ENCODE measurements at places on chromosomes 2 and 18.

- no peak for DNase-seq
These were observed 248.2 kb downstream of the PHLPP1 start for GRCh38 chr18:62963507-62963906.

- peak; percentile 5 for DNase-seq
These were observed 496.9 kb upstream of the HNMT start for GRCh38 chr2:137467246-137467862.

GRCh38 chr2:203875471-203875870 is 7.9 kb downstream of the CTLA4 start:
- no peak for DNase-seq

DNA sequence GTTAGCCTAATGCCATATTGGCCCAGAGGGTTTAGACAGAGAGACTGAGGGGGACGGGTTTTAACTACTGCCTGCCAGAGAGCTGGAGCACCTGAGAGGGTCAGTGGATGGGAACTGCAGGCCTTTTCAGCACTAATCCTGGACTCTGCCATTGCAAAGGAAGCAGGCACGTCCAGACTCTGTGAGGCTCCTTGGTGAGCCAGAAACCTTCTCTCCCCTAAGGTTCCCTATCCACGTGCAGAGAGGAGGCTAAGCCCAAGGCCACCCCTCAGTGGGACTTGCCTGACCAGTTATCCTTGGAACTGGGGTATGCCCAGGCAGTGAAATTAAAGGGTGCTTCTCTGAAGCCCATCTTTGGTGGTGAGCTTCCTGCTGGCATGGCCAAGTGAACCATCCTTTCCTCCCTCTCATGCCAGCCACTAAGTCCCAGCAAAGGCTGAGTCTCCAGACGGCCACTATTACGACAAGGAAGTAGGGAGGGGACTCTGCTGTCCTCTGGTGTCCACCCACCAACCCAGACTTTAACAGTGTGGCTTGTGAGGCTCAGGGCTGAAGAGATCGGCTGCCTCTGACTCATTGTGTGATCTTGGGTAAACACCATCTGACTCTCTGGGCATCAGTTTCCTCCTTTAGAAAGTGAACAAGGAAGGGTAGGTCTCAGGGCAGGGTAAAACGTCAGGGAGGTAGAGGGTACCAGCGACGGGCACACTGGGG is 3.9 kb upstream of the MLPH start:
- DNase-seq = no peak

DNA sequence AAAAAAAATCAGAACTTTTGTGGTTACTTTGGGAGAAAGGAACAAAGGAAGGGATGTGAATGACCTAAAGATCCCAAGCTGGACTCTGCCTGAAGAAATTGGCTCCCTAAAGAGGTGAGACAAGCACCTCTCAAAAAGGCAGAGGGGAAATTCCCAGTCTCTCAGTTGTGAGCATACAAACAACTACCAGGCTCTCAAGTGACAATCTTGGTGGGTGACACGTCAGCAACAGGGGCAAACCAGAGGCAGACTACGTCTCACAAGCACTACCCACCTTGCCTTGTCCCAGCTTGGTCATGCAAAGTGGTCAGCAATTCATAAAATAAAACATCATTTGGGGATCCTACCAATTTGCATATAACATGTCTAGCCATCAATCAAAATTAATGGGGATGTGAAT is 24.3 kb upstream of the LRATD1 start:
- DNase-seq = no peak

- DNase-seq = no peak
These were observed 37.5 kb downstream of the SLC4A3 start for GRCh38 chr2:219664944-219665343.

DNA sequence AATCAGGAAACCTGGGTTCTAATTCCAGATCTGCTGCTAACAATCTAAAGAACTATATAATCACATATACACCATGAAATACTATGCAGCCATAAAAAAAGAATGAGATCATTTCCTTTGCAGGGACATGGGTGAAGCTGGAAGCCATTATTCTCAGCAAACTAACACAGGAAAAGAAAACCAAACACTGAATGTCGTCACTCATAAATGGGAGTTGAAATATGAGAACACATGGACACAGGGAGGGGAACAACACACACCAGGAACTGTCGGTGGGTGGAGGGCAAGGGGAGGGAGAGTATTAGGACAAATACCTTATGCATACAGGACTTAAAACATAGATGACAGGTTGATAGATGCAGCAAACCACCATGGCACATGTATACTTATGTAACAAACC is 33.2 kb downstream of the CDH2 start:
- DNase-seq = no peak

- no peak for DNase-seq
These were observed 248.7 kb upstream of the PIK3C3 start for GRCh38 chr18:41706301-41706700.

DNA sequence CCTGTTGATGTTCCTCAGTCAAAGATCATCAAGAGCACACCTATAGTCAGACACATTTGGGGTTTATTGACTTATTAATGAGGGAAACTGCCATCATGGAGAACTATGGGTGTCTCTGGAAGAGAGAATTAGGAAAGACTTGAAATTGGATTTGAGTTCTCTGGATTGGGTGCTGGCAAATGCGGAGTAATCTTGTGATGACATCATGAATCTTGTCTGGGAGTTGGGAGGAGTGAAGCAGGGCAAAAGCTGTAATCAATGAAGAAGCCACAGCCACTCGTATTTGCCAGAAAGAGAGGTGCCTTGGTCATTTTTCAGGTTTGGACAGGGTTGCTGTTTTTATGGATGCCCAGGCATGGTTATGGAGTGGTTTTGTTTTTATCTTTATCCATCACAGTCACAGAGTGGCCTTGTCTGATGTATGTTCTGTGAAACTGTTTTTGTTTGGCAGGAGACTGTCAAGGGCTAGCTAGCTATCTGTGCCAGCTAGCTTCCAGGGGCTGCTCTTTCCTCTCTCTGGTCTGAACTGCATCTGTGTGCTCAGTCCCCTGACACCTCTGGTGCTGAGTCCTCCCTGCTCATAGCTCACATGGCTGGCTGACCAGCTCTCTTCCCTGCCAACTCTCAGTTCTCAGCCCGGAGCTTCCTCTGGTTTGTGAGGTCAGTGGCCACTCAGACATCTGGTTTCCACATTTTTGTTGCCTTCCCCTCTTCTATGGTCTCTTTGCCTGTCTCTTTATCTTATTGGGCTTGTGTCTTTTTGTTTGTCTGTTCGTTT is 193.4 kb upstream of the RMP24 start:
- DNase-seq = no peak

- no peak for DNase-seq
These were observed 35.9 kb upstream of the TBC1D8 start for GRCh38 chr2:101187131-101187530.

- DNase-seq = no peak
These were observed 29.1 kb downstream of the DRC1 start for GRCh38 chr2:26430826-26431225.

DNA sequence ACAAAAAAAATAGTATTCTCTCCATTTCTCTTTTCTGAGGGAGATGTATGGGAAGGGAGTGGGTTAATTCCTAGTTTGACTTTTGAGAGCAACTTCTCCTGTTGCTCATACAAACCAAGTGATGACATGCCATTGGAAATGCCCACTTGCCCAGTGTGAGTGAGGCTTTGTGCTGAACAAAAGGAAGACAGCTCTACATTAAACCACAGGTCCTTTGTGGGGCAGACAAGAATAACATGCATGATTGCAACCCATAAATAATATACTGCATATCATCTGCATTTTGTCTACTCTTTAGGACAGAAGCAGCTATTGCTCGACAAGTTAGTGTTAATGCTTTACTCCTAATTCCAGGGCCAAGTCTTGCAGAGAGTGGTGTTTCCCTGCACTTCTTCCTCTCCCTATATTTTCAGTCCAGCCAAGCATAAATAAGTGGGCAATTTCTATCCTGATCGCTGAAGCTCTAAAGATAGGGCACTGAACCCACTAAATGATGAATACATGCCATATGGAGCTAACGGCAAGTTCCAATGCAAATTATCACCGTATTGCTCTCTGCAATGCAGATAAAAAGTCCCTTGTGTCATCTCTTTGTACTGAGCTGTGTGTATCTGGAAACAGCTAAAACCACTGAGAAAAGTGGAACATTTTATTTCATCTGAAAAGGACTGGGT is 19.4 kb upstream of the EHBP1 start:
- DNase-seq = no peak

GRCh38 chr2:219142329-219142728 is 18.3 kb downstream of the NHEJ1 start:
- DNase-seq = no peak

DNA sequence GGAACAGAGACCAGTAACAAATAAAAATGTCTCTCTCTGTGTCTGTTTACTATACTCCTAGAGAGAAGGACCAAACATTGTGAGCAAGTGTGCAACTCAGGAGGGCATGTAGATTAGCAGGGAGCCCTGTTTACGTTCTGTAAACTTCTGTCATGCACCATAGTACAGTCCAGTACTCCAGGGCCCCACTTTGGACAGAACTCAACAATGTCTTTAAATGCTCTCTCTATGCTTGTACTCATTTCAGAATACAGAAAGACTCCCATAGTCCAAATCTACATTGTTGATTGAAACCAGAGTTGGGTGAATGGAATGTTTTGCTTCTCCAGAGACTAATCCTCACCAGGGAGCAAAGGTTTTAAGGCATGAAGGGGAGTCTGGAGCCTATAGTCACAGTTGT is 934.8 kb downstream of the NRXN1 start:
- no peak for DNase-seq

GRCh38 chr2:212730994-212731393 is 192.4 kb upstream of the ERBB4 start:
- DNase-seq = no peak

DNA sequence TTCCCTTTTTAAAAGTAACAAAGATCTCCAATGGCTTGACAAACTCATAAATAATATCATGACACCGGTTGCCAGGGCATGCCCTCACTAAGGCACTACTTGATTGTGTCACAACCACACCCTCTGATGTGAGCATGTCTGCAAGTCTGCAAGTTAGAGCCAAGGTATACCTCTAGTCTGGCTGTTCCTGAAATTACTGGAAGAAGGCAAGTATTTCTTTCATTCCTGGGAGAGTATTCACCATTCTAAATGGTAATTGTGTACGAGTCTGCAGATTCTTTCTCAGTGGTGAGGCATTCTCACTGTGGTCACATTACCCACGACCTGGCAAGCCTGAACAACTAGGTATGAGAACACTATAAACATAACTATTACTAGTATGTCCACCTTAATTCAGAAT is 25.7 kb upstream of the RNU4ATAC start:
- peak; percentile 5 for DNase-seq

DNA sequence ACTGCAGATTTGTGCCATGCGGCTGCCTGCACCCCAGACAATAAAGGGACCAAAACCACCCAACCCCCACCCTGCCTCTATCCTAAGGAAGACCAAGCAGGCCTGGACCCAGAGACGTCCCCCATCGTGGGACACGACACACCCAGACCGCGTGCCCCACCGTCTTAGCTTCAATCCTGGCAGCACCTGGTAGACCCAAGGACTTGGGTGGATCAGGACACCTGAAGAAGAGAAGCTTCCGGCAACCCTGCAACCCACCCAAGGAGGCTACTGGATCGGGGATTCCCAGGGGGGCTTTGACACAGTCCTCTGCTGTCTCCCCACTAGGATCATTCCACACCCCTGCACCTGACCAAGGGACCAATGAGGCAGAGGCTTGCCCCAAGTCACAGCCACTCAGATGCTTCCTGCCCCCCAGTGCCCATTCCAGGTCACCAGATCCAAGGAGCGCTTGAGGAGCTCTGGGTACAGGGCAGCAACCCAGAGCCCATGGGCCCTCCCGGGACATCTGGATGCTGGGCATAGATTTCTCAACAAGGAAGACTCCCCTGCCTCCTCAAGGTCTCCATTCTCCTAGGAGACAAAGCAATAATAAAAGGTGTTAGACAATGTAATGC is 3.6 kb downstream of the ALPI start:
- no peak for DNase-seq

DNA sequence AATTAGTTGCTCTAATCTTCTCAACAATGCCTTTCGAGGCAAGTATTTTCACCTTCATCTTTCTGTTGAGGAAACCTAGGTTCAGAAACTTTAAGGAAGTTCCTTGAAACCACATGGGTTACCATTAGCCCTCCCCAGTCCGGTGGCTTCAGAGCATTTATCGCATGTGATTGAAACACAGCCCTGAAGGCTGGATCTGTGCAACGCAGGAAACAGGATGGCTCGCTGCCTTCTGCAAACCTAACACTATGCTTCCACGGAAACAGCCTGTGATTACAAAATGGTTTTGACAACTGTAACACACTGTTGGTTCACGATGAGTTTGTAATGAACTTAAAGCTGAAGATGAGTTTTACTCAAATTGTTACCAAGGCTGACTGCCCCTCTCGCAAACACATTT is 68.5 kb downstream of the EPB41L3 start:
- DNase-seq = no peak

DNA sequence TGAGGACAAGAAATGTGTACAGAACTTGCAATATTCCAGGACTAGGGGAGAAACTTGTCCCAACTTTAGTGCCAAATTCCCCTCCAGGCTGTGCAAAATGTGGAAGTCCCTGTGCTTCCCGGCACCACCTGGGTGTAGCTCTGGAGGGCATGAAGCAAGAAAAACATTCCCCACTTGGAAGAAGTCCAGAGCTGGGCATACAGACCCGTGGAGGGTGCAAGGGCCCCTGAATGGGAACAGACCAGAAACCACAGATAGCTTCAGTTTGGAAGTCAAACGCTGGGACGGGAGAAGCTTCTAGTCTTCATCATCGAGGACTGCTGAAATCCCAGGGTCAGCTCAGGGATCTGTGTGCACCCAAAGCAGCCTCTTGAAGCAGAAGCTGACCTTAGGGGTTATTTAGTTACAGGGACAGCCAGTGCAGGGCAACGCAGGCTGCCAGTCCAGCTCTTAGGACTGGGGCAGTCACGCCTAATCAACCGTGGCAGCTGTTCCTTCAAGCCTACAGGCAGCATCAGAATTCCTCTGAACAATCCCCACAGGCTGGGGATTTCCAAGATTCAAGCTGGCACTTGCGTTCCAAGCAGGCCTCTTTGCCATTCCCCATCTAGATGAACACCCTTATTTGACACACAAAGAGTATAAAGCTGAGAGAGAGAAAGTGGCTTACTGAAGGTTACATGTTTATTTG is 269.4 kb downstream of the LOXHD1 start:
- DNase-seq = no peak

DNA sequence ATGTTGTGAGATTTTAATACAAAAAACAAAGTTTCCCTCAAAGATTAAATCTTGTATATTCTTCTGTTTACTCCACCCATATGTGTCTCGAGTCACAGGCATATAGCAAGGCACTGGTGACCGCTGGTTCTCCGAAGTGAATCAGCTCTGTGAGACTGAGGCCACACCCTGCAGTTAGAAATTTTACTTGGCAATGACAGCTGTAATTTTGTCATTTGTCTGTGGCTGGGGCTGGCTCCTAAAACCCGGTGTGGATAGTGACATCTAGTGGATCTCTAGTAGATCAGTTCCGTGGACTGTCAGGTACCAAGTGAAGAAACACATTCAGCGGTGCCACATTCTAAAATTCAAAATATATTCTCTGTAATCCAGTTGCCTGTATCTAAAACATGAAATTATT is 278.0 kb downstream of the NEDD4L start:
- DNase-seq = peak; percentile 88
